ENCODE measurements at places on chromosomes 2 and 18. TPM values are rescaled to one million over a fixed set of nuclear protein-coding genes. Genes with fewer than 3 reads are reported as not detected.
A peak's percentile ranks its signal among the peaks of the same experiment; 100 is the strongest.

DNA sequence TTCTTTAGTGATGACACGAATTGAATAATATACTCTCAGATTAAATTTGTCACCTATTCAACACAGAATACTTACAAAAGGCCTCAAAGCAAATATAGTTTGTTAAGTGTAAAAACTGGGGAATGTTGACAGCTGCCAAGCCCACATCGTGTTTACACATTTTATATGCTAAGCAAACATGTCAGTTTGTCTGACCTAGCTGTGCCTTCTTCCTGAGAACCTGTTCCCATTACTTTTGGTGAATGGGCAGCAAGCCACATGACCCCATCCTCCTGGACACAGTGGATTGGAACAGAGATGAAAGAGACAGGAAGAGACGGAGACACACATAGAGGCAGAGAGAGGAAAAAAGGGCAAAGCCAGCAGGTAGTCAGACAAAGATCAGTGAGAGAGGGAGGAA is 22.9 kb upstream of the CUL3 start:
- no peak for DNase-seq

DNA sequence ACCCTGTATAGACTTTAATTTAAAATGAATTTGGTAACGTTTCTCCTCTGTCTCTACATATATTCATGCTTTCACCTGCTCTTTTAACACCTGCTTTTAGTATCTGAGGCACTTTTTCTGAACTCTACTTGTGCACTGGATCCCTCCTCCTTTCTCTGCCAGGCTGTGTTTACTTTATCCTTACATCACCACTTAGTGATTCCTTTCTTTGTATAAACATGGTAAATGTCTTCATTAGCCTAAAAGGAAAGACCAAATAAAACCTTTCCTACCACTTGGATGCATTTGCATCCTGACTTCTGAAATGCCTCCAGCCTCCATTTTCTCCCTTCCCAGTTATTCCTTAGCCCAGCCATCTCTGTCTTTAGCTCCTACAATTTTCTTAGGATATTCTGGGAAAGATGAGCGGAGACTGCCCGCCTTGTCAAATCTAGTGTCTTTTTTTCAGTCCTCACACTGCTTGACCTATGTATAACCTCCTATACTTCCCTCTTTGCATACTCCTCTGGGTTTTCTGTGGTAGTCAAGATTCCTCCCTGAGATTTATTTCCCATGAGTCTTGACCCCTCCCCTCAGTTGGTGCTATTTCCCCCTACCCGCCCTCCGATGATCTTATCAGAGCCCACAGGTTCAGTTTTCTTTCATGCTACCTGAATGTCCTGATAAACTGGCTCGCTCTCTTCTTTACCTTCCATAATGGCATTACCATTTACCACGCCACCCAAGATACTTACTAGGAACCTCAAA is 44.8 kb downstream of the REL start:
- DNase-seq = no peak

STAT4 gene
- 0.80 TPM for total RNA-seq

DNA sequence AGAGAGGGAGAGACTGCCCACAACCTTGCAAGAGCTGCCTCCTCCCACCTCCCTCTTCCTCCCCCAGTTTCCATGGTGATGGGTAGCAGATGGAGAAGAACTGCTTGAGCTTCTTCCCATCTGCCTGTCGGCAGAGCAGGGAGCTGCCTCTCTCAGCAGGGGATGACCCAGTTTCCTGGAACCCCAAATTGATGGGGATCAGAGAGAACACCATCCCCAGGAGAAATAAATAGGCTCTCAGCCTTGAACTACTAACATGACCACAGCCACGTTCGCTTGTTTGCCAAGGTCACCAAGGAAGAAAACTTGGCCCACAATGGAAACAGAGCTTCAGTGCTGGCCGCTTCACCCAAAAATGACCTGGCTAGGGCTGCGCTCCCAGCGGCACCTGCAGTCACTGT is 82.2 kb downstream of the ADD2 start:
- DNase-seq = no peak

GRCh38 chr2:233772583-233772982 is 5.5 kb upstream of the MROH2A start:
- DNase-seq = peak; percentile 60

- DNase-seq = no peak
These were observed 8.6 kb downstream of the ANKRD62 start for GRCh38 chr18:12102136-12102842.

COL6A3 gene
- total RNA-seq = 205 TPM

- DNase-seq = no peak
These were observed 6.5 kb downstream of the NCAPH start for GRCh38 chr2:96342085-96342484.

GRCh38 chr2:1539441-1539840 is 126.2 kb downstream of the TPO start:
- no peak for DNase-seq

CDCA7 gene
- 1.7 TPM for total RNA-seq

FHOD3 gene
- 51.4 TPM for total RNA-seq

GRCh38 chr2:220673151-220673874 is 898.8 kb downstream of the EPHA4 start:
- no peak for DNase-seq

- no peak for DNase-seq
These were observed 21.0 kb downstream of the TCF7L1 start for GRCh38 chr2:85154048-85154753.

BUB1 gene
- total RNA-seq = 0.80 TPM

Measured in esophagus muscularis mucosa (tissue), 4 donors.